Umbilical cord (tissue), 2 donors: ENCODE measurements at places on chromosomes 1 and 21.

- no peak for DNase-seq
Measured at GRCh38 chr21:20276377-20276776, 721.8 kb upstream of the NCAM2 start.

GRCh38 chr1:220655509-220655908, 34.7 kb upstream of the C1orf115 start:
- no peak for DNase-seq

DNA sequence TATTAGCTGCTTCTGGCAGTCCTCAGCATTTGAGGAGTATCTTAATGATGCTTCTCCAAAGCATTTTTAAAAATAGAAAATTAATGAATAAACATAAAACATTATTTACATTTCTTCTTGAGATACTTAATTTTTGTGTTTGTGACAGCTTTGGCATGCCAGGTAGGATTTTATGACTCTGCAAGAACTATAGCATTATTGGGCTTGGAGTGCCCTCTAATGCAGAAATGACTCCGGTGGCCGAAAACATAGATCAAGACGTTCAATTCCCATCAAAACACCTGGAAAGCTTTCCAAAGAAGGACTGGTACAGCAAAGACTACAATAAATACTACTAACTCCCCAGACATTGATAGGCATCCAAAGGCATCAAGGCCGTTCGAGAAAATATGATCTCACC, 366.4 kb upstream of the CXADR start:
- no peak for DNase-seq

DNA sequence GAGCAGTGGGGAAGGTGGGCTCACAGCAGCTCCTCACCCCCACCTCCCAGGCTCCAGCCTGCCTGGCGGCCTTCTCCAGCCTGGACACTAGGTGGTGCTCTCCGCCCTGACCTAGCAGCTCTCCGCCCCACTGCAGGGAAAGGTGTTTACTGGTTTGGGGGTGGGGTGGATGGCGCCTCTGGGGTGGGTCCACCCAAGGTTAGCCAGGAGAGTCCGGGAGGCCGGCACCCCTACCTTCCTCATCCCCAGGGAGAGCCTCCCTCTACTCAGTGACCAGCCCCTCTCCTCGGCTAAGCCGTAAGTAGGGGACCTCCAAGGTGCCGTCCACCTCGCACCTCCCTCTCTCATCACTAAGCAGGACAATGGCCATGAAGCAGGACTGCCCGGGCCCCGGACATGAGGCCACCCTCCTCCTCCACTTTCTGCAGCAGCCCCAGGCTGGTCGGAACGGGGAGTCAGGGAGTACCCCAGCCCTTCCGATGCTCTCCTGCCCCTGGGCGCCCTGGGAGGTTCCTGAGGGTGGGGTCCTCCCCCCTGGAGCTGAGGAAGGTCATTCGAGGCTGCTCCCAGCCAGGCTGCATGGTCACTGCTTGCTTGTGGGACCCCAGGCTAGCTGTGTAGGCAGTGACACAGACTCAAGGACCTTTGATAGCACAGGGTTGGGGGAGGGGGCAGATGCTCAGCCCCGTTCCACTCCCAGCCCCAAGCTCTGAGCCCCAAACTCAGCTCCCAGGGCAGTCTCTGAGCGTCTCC, 101.4 kb upstream of the VAMP3 start:
- DNase-seq: peak; percentile 27

DNA sequence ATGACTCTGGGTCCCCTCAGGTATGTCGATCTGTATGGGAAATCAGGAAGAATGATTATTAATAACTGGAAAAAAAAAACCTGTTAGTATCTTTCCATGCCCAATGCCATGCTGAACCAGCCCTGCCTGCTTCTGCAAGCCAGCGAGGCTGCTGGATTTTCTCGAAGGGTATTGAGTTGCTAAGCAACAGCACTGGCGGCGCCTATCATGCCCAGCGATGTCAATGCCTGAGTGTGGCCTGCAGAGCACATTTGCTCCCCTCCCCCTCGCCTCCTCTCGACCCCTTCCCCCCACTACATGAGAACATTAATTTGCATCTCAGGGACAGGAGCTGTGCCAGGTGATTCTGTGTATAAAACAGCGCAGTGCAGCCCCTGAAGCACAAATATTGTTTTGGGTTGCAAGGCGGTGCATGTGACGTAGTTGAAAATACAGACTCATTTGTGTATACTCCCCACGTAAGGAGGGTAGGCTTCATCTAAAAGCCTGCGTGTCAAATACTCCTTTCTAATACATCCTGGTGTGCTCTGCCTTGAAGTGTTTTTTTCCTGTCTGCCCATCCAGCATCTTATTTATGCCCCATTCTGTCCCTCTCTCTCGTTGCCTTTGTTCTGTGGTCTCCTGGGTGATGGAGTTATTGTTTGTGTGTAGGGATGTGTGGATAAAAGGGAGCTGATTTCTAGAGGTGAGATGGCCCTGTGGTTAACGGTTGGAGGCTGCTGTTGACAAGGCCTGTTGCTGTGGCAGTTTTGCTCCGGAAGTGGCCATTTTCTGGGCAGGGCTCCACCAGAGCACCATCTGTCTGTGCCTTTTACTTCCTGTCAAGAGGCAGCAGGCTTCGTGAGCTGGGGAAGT, 32.7 kb upstream of the ATP5PO start:
- DNase-seq: no peak

- no peak for DNase-seq
Measured at GRCh38 chr1:174090471-174090870, 68.3 kb upstream of the RC3H1 start.

GRCh38 chr1:8354038-8354437, 36.1 kb downstream of the SLC45A1 start:
- DNase-seq: no peak

DNA sequence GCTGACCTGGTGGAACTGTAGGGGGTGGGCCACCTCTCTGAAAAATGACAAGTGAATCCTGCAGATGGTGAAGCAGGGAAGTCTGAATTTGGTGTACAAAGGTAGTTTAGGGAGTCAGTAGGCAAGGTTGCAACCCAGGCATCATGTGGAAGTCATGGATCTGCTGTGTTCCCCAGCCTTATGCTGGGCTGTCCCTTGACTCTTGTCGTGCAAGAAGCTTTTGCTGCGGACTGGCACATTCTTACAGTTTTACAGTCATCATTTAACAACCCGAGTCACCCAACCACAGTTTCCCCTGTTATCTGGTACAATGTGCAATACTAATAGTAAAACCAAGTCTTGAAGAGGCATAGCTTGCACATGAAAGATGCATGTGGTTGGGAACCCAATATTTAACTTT, 13.2 kb downstream of the RHOU start:
- no peak for DNase-seq

DNA sequence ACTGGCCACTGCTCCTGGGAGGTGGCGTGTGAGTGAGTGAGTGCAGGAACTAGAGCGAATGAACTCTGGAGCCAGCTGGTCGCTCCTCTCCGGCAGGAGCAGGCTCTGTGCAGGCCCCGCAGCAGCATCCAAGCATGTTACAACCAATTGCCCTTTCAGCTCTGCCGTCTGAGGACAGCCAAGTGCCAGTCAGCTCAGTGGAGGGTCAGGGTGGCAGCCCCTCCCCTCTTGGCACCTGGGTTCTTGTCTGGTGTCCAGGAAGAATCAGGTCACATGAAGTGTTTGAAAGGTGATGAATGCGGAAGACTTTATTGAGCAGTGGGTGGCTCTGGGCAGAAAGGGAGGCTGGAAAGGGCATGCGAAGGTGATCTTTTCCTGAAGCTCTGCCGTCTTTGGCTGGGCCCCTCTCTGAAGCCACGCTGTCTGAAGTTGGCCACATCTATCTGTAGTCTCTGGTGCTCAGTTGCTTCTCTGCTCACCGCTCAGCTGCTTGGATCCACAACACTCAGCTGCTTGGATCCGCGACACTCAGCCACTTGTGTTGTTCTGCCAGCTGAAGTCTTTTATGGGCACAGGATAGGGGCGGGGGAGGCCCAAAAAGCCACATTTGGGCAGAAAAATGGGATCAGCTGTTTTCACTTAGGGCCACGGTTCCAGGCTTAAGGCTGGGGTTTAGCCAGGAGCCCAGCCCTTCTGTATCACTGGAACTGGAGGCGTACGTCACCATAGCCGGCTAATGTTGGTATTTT, 139.8 kb downstream of the ADSS2 start:
- DNase-seq: no peak

GRCh38 chr1:192549937-192550336, 25.6 kb upstream of the RGS1 start:
- no peak for DNase-seq

DNA sequence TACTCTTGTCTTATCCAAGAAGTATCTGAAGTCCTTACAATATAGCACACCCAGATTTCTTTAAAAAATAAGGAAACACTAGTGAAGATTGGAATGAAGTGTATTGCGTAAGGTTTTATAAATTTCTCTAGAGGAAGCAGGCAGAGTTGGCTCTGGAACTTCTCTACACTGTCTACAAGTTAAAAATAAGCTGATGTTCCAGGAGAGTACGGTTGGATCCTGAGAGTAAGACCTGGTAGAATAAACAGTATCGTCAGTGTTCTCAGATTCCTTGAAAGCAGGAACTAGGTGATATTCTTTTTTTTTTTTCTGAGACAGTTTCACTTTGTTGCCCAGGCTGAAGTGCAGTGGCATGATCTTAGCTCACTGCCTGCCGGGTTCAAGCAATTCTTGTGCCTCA, 107.9 kb downstream of the USP25 start:
- peak; percentile 78 for DNase-seq

GRCh38 chr1:147622731-147623130, 47.6 kb downstream of the ACP6 start:
- DNase-seq: no peak

- no peak for DNase-seq
Measured at GRCh38 chr1:85368073-85368770, 91.8 kb upstream of the BCL10 start.

DNA sequence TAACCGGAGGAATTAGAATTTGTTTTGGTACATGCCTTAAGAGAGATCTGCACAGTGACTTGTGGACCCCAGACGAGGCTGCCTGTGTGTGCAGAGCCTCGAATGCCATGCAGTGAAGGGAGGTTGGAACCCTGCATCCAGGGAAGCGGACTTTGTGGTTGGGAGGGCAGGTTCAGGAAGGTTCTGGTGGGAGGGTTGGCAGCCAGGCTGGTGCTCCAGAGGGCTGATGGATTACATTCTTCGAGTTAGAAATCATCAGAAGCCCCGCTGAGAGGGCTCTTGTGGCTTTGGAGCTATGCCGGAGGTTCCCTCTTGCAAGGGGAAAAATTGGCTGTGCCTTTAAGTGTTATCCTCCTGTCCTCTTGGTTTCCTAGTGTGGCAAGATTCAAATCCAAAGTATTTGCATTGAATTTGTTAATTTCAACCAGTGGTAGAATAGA, 21.1 kb downstream of the ROR1 start:
- no peak for DNase-seq
